ENCODE measurements at places on chromosomes 6 and 20. TPM values are rescaled to one million over a fixed set of nuclear protein-coding genes. Genes with fewer than 3 reads are reported as not detected.

The COL11A2 gene
- 11.9 TPM for total RNA-seq

The IL17A gene
- total RNA-seq, result not detected

The PXMP4 gene
- total RNA-seq, result 12.2 TPM

The SNHG17 gene
- total RNA-seq, result 37.2 TPM

The TPD52L1 gene
- total RNA-seq, result 142 TPM

DNA sequence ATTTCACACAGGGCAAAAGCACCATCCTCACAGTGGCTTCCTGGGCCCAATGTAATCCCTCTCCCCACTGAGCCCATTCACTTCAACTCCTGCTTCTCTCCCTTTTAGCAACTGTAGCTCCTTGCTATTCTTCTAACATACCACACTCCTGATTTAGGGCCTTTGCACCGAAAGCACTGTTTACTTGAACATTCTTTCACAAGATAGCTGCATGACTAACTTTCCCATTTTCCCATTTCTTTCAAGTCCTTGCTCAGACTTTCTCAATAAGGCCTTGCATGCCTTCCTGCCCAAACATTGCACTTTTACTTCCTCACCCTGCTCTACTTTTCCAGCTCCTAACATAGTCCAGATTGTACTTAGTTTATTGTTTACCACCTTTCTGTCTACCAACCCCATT is 73.0 kb downstream of the SHPRH start:
- no peak for DNase-seq

- no peak for DNase-seq
These were observed 29.1 kb downstream of the ZDHHC14 start for GRCh38 chr6:157410045-157410444.

GRCh38 chr6:100126790-100127484 is 132.9 kb upstream of the MCHR2 start:
- DNase-seq, result no peak

- DNase-seq, result no peak
These were observed 29.4 kb downstream of the SDCBP2 start for GRCh38 chr20:1299522-1299921.

- DNase-seq, result peak; percentile 82
These were observed 21.1 kb upstream of the NOTCH4 start for GRCh38 chr6:32244946-32245398.

GRCh38 chr6:38555606-38556005 is 84.1 kb downstream of the BTBD9 start:
- no peak for DNase-seq

DNA sequence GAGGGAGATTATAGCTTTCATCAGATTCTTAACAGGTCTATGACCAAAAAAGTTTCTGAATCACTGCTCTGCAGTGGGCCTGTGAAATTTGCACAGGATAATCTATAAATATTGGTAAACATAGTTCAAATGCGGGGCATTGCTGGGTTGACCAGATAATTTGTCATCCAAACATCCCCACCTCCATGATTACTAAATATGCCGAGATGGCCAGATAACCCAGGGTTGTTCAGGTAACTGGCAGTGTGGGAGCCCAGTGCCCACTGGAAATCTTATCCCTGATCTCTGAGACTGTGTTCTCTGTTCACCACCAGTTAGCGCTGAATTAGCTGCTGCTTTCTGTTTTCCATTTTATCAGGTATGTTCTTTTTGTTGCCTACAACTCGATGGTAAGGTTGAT is 21.4 kb downstream of the PTK7 start:
- DNase-seq, result no peak

DNA sequence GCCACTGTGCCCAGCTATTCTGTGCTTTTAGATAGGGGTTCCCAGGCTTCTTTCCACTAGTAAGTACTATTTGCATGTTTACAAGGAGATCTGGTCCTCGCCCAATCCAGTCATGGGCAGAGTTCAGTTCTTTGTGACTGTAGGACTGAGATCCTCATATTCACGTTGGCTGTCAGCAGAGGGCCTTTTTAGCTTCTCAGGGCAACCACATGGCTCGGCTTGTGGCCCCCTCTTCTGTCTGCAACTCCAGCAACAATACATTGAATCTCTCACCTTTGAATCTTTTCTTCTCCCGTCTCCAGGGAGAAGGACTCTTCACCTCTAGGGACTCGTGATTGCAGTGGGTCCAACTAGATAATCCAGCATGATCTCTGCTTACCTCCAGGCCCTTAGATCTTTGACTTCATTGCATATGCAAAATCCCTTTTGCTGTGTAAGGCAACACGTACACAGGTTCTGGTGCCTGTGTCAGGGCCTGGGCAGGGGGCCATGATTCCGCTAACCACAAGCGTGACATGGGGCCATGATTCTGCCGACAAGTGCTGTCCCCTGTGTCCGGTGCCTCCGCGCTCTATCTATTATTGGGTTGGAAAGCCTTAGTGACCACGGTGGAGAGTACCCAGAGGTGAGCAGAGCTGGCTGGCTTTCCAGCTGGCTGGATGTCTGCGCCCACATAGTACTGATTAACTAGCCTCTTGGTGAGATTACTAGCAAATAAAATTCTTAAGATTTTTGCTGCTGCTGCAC is 5.1 kb downstream of the CCR6 start:
- no peak for DNase-seq

DNA sequence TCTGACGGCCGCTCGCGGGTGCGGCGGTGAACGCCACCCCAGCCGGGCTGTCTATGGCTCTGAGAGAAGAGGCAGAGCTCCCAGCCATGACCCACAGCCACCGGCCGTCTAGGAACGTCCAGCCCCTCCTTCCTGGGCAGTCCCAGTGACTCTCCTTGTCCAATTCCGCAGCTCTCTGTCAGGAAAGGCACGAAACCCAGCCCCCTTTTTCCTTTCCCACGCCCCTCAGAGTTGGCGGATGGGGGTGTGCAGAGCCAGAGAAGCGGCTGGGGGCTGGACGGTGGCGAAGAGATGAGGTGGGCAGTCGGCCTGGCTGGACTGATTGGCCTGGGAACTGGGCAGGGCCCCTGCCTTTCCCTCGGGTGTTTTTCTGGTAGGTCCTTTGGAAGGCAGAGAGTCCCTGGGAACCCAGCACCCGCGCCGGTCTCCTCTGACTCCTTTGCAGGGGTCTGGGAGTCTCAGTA is 1.5 kb downstream of the EBF4 start:
- DNase-seq, result peak; percentile 64

- DNase-seq, result no peak
These were observed 10.9 kb upstream of the VSTM2L start for GRCh38 chr20:37892001-37892400.

DNA sequence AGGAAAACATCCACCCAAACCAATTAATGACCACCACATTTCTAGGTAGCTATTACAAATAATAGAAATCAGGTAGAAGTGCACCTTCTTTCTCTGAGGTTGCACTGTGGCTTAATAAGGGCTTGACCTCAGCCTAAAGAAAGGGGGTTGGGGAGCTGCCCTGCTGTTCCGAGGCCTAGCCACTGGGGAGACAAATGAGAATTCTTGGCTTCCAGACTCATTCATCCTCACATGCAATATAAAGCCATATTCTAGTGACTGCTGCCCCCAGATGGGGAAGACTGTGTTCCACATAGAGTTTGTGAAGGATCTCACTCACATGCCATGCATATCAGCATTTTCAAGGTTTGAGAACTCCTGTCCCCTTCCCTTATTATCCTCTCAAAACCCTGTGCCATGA is 22.9 kb downstream of the SAYSD1 start:
- DNase-seq, result no peak

DNA sequence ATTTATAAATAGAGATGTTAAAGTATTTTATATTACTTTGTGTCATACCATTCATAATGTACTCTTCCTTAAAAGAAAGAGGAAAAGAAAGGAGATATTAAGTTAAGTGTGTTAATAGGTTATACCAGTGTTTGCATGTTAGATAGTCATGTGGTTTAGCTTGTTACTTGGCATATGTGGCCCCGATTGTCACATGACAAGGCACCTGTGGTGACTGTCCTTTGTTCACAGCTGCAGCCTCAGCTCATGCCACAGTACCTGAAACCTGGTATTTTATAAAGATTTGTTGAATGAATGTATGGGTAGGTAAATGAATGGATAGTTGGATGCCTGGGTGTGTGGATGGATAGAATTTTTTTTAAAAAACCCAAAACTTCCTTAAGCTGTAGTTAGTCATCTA is 306.1 kb upstream of the FLRT3 start:
- no peak for DNase-seq
